BJ (cell line): ENCODE measurements at places on chromosomes 16 and 17.

DNA sequence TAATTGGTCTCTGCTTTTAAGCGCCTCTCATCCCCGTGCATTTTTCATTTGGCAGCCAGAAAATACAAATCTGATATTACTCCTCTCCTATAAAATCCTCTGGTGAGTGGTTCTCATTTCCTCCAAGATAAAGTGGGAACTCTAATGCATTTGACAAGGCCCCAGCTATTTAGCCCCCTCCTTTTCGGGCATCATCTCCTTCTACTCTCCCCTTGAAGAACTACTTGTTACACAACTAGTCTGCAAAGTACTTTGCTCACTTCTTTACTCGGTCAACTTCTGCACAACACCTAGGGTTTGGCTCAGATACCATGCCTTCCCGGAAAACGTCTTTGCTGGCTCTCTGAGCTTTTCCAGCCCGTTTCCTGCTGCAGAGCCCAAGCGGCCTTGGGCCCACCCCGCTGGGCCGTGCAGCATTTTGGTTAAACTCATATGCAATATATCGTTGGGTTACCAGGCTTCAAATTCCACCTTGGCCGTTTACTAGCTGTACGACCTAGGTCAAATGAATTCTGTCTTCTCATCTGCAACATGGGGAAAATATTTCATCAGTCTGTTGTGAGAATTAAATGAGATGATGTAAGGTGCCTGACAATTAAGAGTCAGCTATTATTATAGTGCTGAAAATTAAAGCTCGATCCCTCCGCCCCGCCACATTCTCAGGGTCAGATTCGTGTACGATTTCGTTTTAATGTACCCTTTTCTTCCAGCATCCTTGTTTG lies 883 bp upstream of the TAF15 start:
- DNase-seq: no peak

GRCh38 chr17:1718362-1719165 lies 5.9 kb upstream of the WDR81 start:
- DNase-seq: no peak

DNA sequence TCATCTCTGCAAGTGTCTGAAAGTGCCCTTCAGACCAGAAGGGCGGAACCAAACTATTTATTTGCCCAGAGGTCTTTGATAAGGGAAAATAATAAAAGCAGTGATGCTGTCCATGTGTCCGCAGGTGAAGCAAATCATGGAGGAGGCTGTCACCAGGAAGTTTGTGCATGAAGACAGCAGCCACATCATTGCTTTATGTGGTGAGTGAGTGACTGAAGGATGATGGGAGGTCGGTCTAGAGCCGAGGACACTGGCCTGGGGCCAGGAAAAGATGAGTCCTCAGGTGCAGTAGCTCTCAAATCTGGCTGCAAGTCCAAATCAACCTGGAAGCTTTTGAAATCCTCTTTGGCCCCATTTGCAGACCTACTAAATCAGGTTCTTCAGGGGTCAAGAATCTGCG lies 6.1 kb downstream of the SGSM2 start:
- no peak for DNase-seq

DNA sequence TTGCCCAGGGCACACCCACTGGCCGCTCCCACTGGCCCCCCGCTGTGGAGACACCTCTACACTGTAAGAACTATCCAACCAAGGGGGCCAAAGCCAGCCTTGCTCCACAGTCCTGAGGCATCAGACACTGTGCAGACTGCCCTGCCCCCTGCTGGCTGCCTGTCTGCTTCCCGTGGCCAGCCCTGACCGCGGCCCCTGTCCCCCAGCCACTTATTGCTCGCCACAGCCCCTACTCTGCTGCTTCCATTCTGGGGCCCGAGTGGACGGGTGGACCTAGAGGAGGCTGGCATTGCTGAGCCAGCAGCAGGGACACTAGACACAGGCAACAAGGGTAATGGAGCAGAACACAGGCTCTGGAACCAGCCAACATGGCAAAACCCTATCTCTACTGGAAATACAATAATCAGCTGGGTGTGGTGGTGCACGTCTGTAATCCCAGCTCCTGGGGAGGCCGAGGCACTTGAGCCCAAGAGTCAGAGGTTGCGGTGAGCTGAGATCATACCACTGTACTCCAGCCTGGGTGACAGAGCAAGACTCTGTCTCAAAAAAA lies 19.7 kb upstream of the LRRC37A3 start:
- no peak for DNase-seq
